T47D (cell line): ENCODE measurements at places on chromosomes 3 and 15.

- no peak for DNase-seq
These were observed 280.7 kb downstream of the MFSD1 start for GRCh38 chr3:159082519-159082918.

- no peak for DNase-seq
These were observed 43.0 kb upstream of the LRTM1 start for GRCh38 chr3:54970895-54971294.

DNA sequence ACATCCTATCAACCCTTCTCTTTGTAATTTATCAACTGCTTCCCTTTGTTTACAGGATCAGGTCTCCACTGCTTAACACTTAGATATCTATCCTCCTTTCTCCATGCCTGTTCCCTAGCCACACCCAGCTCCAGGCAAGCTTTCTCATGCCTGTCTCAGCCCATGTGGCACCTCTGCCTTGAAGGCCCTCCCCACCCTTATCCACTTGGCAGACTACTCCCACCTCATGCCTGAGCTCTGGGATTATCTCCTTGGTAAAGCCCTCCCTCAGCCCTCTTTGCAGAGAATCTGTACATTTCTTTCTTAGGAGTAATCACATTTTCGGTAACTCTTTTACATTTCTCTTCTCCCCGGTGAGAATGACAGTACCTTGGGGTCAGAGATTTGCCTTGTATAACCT, 96.0 kb downstream of the ATP1B3 start:
- DNase-seq: no peak

GRCh38 chr3:190645932-190646460, 132.1 kb downstream of the IL1RAP start:
- no peak for DNase-seq

- DNase-seq: no peak
These were observed 157.5 kb downstream of the CACNA1D start for GRCh38 chr3:53651927-53652326.

DNA sequence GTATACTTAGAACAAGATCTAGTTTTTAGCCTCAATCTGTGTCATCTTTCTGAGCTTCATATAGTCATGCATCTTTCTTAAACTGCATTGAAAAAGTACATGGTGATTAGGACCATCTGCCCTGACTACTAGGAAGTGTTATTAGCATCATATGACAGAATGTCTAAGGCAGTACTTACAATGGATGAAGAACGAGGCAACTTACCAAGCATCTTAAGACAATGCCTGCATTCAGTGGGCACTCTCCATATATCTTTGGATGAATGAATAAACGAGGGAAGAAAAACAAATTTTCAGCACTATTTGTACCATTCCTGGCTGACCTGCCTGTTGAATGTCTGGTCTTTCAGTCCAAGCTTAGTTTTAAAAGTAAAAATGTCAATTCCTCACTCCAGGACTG, 185.4 kb upstream of the EPHA3 start:
- no peak for DNase-seq

DNA sequence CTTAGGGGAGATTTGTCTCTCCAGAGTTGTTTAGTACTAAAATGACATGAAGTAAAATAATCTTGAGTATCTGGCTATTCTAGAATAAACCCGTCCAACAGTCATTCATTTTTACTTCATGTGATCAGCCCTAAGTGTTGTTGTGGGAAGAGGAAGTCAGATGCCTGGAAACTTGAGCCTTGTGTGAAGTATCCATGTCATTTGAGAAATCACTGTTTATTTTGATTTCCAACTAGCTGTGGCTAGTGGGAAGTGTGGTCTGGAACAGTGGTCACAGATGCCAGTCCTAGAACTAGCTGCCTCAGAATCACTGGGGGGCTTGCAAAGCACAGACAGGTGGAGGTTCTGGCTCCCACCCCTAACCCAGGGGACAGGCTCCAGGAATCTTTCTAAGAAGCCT, 77.7 kb upstream of the LIMD1 start:
- no peak for DNase-seq

GRCh38 chr3:139975594-139976365, 40.8 kb downstream of the CLSTN2 start:
- no peak for DNase-seq
